ENCODE measurements at places on chromosomes 7 and 10.

DNA sequence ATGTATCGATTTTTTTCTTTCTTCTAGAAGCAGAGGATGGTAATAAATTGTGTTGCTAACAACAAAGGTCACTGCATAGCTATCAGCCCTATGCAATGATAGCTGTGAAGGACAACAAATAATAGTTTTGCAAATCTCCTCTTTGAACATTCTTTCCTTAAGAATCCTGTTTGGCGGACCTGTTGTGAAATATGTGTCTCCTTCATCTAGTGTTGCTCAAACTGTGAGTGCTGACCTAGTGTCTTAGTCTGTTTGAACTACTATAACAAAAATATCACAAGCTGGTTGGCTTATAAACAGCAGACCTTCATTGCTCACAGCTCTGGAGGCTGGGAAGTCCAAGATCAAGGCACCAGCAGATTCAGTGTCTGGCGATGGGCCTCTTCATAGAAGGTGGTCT lies 53.7 kb downstream of the CAV1 start:
- DNase-seq = no peak

DNA sequence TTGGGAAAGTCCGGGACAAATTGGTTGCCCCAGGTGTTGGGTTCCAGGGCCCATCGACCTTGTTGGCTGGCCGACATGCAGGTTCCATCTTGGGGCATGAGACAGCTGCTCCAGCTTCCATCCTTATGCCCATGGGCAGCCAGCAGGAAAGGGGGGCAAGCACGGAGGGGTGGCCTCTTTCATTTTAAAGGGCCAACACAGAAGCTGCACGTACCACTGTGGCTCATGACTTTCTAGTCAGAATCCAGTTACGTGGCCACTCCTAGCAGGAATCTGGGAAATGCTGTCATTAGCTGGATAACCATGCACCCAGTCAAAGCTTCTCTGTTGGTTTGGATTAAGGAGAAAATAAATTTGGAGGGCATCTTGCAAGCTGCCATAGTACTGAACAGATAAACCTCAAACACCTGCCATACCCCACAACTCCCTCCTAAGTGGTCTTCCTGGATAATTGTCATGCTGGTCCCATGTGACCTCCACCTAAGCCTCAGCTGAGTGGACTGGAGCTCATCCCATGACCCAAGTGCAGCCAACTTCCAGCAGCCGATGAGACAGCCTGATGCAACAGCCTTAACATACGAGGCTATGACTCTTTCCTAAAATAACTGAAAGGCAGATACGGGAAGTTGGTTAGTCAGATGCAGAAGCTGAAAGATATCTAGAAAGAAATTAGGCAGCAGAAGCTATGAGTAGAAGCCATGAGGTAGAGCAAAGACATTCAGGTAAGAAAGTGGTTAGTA lies 21.4 kb upstream of the GSDME start:
- peak; percentile 88 for DNase-seq

- no peak for DNase-seq
Measured at GRCh38 chr10:82463614-82464013, 588.6 kb downstream of the NRG3 start.

DNA sequence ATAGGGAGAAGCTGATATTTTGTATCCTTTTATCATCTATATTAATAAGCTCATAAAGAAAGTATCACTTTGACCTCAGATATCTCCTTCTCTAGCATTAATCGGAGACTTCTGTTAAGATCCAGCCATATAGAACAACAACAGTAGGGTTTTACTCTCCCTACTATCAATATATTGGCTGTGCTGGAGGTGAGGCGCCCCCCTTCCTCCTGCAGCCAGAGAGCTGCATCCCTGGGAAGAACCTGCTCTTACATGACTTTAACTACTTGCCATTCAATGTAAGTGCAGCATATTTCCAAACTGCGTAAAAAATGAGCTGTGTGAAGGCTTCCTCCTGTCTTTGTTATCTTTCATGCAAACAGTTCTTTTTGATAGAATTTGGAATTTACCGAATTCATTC lies 247.8 kb downstream of the SDK1 start:
- DNase-seq = no peak

DNA sequence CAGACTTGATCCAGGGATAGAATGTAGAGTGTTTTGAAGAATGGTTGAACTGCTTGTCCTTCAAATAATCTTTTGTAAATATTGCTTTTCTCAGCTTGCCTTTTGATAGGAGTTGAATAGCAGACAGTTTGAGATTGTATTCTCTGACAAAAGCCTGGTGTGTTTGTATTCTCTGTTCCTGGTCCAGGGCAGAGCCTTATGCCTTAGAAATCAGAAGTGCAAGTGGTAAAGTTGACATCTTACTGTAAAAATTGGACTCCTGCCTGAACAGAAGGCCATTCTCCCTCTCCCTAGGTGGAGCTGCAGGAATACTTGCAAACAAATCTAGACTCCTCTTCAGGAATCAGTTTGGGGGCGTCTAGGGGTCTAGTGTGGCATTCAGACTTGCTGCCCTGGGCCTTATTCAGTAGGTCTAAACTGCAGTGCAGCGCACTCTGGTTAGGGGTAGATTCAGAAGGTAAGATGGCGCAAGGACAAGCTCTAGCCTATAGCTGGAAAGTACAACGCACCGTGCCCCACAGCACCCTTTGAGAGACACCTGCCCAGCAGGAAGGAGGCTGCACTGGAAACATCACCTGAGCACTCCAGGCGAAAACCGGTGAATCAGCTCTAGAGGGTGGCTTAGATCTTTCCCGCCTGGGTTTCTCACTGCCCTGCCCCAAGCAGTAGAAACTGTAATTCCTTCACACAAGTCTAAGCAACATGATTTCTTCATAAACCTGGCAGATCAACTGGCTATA lies 608.5 kb upstream of the GALNT17 start:
- DNase-seq = no peak

DNA sequence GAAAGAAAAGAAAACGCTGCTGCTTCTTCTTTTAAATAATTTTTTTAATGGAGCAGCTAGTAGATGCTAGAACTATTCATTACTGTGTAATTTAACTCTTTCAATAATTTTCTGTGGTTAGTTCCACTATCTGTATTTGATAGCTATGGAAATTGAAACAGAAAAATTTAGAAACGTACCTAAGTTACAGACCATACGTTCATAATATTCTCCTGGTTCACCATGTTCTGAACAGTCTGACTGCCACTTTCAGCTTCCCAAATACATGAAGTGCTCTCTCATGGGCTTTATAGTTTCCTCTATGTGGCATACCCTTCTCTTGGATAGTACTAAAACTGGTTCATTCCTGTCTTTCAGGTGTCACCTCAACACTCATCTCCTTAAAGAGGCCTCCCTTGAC lies 508.0 kb downstream of the MDFIC start:
- no peak for DNase-seq

DNA sequence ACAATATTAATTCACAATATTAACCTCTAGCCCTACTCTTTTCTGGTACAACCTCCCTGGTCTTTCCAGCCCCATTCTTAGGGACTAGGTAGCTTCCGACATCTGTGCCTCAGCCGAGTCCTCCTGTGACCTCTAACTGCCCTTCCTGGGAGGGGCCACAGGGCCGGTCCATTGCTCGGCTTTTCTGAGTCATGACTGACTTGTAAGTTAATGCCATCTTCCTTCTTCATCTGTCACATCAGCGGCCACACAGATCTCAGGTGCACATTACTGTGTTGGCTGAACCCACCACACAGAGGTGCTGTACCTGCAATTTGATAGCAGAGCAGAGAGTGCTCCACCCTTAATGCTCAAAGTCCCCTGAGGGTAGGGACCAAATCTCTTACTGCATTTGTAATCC lies 4.1 kb upstream of the CPA4 start:
- DNase-seq = no peak
